ENCODE measurements at places on chromosomes 4 and X. TPM values are rescaled to one million over a fixed set of nuclear protein-coding genes. Genes with fewer than 3 reads are reported as not detected.

AREG gene
- not detected for total RNA-seq

TRMT10A gene
- total RNA-seq: 5.6 TPM

CCNB3 gene
- 0.31 TPM for total RNA-seq

C1QTNF7 gene
- 2.8 TPM for total RNA-seq

COMMD8 gene
- total RNA-seq: 28.1 TPM

CSN1S1 gene
- total RNA-seq: not detected

GCNA gene
- total RNA-seq: 3.0 TPM

ATP1B4 gene
- total RNA-seq: under 0.01 TPM

RENBP gene
- 2.8 TPM for total RNA-seq

CLNK gene
- not detected for total RNA-seq

MTMR8 gene
- 3.6 TPM for total RNA-seq

KLF8 gene
- 20.4 TPM for total RNA-seq

ADH7 gene
- not detected for total RNA-seq

FAM9C gene
- total RNA-seq: 0.31 TPM

HERC6 gene
- 4.1 TPM for total RNA-seq

PCYT1B gene
- total RNA-seq: 22.5 TPM

TCEAL6 gene
- total RNA-seq: 6.7 TPM

GRID2 gene
- total RNA-seq: 21.8 TPM

CXCL8 gene
- total RNA-seq: 5.1 TPM

SYTL4 gene
- total RNA-seq: 2.3 TPM

DOK7 gene
- not detected for total RNA-seq

FRG2 gene
- total RNA-seq: not detected

CDX4 gene
- not detected for total RNA-seq

MAOB gene
- total RNA-seq: 1.6 TPM

RIPPLY1 gene
- total RNA-seq: not detected

OTC gene
- total RNA-seq: 0.31 TPM

CFAP99 gene
- not detected for total RNA-seq

TNMD gene
- not detected for total RNA-seq

TLR3 gene
- total RNA-seq: 1.9 TPM

IGSF1 gene
- total RNA-seq: 0.78 TPM

BST1 gene
- total RNA-seq: 2.8 TPM

NPY1R gene
- 163 TPM for total RNA-seq

LPAR4 gene
- 5.5 TPM for total RNA-seq

AMTN gene
- total RNA-seq: not detected

ZCCHC4 gene
- total RNA-seq: 19.0 TPM

FAM241A gene
- 10.6 TPM for total RNA-seq
